CD4-positive, alpha-beta T cell (primary cell): ENCODE measurements at places on chromosomes 13 and 19. TPM values are rescaled to one million over a fixed set of nuclear protein-coding genes. Genes with fewer than 3 reads are reported as not detected.

- H3K36me3 ChIP-seq, result no peaks in the 10 kb centered on the region
- no peak for DNase-seq
- H3K4me1 ChIP-seq, result no peaks in the 10 kb centered on the region
- H3K27ac ChIP-seq, result no peak overlapping the region
Measured at GRCh38 chr13:55345224-55345623, 1795.5 kb upstream of the PRR20A start.

GRCh38 chr19:1064661-1065605 lies 2.0 kb upstream of the ARHGAP45 start:
- no peak overlapping the region for H3K4me3 ChIP-seq
- no peaks in the 10 kb centered on the region for H3K27me3 ChIP-seq
- H3K27ac ChIP-seq, result peak overlapping the region; percentile 98
- H3K36me3 ChIP-seq, result peaks cover 30% of the 10 kb centered on the region
- peaks cover 62% of the 10 kb centered on the region for H3K4me1 ChIP-seq

DNA sequence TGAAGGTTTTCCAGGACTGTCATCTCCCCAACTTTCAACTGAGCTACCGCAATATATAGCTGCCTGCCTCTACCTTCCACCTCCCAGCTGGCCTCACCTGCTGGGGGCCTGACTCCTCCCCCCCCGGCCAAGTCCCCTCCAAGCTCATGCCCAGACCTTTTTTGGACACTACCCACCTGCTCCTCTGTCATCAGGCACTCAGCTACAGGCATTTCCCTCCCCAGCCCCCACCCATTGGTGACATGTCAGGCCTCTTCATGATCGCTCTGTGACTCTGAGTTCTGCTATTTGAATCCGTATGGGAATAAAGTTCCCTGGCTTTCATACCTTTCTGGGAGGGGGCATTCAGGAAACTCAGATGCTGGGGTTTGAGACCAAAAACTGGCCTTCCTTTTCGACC lies 1.8 kb downstream of the PRKACA start:
- no peak for DNase-seq
- H3K4me3 ChIP-seq, result no peak overlapping the region
- H3K27ac ChIP-seq, result no peak overlapping the region
- no peaks in the 10 kb centered on the region for H3K27me3 ChIP-seq
- H3K36me3 ChIP-seq, result no peaks in the 10 kb centered on the region

DNA sequence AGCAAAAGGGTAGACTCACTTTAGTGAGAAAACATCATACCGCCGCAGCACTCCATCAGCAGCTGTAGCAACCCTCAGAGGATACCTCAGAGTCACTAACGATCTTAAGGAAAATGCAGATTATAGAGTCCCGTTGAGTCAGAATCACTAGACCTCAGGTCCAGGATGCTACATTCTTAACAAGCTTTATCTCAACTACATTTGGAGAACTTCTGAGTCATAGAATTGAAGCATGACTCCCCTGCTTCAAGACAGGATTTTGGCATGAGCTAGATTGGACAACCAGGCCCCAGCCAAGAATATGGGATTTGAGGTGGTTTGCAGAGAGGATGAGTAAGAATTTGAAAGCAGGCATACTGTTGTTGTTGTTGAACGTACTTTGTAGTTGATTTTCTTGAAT lies 118.9 kb upstream of the UBL3 start:
- H3K36me3 ChIP-seq, result no peaks in the 10 kb centered on the region
- H3K27ac ChIP-seq, result no peak overlapping the region
- H3K4me3 ChIP-seq, result no peak overlapping the region
- H3K27me3 ChIP-seq, result no peaks in the 10 kb centered on the region
- DNase-seq, result no peak

GRCh38 chr19:31285744-31286143 lies 63.5 kb downstream of the TSHZ3 start:
- peaks cover 3% of the 10 kb centered on the region for H3K4me1 ChIP-seq
- DNase-seq, result no peak
- no peaks in the 10 kb centered on the region for H3K36me3 ChIP-seq
- H3K4me3 ChIP-seq, result no peak overlapping the region

DNA sequence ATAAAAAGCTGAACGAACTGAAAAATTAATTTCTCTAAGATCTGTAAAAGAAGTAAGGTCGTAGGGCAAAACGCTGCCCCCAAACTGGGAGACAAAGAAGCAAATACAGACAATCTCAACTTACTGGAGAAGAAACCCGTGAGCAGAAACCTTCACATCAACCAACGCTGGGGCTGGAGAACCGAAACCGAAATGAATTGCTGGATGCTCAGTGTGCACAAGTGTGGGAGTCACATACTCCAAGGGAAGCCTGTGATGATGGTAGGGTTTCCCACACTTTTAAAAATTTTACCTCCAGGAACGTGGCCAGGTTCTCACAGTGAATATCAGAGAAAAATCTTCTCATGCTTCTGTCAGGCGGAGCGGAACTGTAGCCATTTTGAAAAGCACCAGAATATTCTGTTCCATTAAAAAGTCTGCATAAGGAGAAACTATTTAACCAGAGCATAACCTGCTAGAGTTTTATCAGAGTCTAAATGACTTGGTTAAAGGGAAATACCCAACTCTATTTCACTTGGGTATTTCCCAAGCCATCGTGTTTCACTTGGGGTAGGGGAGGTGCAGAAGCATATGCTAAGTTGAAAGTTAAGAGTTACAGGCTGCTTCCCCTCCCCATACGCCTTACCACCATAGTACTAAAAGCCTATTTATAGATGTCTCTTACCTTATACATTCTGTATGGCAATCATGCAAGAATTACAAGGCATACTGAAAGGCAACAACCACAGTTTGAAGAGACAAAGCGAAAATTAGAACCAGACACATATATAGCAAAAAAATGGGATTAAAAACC lies 110.5 kb upstream of the SLITRK1 start:
- H3K36me3 ChIP-seq, result no peaks in the 10 kb centered on the region
- no peaks in the 10 kb centered on the region for H3K27me3 ChIP-seq
- no peak for DNase-seq

GRCh38 chr13:111422348-111422747 lies 101.9 kb downstream of the TEX29 start:
- H3K36me3 ChIP-seq, result no peaks in the 10 kb centered on the region
- H3K27me3 ChIP-seq, result no peaks in the 10 kb centered on the region
- no peak overlapping the region for H3K4me3 ChIP-seq
- no peak overlapping the region for H3K27ac ChIP-seq

GRCh38 chr19:15400521-15401396 lies 18.0 kb downstream of the AKAP8L start:
- H3K4me3 ChIP-seq, result no peak overlapping the region
- no peak overlapping the region for H3K27ac ChIP-seq
- no peaks in the 10 kb centered on the region for H3K27me3 ChIP-seq
- H3K4me1 ChIP-seq, result peaks cover 3% of the 10 kb centered on the region
- peaks cover 92% of the 10 kb centered on the region for H3K36me3 ChIP-seq
- no peak for DNase-seq

GRCh38 chr13:98327371-98328270 lies 150.6 kb upstream of the RNF113B start:
- no peaks in the 10 kb centered on the region for H3K4me1 ChIP-seq
- H3K27ac ChIP-seq, result no peak overlapping the region
- no peaks in the 10 kb centered on the region for H3K36me3 ChIP-seq
- no peaks in the 10 kb centered on the region for H3K27me3 ChIP-seq
- no peak overlapping the region for H3K4me3 ChIP-seq

DNA sequence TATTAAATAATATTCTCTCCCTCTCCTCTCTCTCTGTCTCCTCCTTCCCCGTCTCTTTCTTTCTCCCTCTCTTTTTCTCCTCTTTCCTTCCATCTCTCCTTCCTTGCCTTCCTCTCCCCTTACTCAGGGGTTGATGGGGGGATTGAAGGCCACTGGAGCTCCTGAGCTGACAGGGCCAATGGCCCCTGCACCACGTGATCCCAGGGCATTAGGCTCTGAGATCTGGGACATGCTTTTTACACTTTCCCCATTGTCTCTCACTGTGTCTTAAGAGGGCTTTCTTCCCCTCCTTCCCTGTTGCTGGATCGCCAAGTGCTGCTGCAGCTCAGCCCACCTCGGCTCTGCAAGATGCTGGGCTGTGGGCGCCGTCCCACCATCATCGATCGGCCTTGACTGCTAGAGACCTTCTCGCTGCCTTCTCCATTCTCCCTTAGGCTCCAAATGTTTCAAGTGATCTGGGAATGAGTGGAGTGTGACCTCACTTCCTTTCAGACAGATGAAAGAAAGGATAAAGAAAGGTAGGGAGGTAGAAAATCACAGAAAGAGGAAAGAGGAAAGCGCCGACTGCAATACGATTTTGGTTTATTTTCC lies 42.2 kb downstream of the COL4A1 start:
- no peak overlapping the region for H3K4me3 ChIP-seq
- no peaks in the 10 kb centered on the region for H3K4me1 ChIP-seq
- no peaks in the 10 kb centered on the region for H3K36me3 ChIP-seq
- peaks cover 4% of the 10 kb centered on the region for H3K27me3 ChIP-seq

DNA sequence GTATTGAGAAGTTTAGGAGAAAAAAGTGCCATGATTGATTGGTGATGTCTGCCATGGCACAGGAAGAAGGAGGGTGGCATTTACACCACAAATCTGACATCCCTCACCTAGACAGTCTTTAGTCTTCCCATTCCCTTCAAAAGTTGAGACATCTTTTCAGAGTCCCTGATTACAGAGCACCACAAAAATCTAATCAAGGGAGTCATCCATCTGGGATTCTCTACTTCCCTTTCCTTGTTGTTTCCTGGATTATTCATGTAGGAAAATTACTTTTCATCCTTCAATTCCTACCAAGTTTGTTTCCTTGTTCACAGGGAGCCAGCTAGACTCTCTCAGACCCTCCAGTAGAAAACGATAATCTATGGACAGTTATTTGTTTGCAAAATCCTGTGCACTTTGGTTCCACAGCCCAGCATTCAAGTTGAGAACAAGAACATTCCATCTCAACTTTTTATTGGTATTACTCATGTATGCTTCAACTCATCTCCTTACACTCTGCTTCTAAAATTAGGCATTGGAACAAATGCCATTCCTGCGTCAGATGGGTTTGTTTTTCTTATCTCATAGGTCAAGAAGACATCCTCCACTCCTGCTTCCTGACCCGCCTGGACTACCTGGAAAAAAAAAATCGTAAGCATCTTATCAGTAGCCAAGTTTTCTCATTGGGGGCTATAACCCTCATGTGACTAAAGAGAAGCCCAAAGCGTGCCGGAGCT lies 259.9 kb downstream of the FOXO1 start:
- DNase-seq, result no peak
- no peaks in the 10 kb centered on the region for H3K36me3 ChIP-seq
- no peak overlapping the region for H3K4me3 ChIP-seq
- no peaks in the 10 kb centered on the region for H3K27me3 ChIP-seq

DNA sequence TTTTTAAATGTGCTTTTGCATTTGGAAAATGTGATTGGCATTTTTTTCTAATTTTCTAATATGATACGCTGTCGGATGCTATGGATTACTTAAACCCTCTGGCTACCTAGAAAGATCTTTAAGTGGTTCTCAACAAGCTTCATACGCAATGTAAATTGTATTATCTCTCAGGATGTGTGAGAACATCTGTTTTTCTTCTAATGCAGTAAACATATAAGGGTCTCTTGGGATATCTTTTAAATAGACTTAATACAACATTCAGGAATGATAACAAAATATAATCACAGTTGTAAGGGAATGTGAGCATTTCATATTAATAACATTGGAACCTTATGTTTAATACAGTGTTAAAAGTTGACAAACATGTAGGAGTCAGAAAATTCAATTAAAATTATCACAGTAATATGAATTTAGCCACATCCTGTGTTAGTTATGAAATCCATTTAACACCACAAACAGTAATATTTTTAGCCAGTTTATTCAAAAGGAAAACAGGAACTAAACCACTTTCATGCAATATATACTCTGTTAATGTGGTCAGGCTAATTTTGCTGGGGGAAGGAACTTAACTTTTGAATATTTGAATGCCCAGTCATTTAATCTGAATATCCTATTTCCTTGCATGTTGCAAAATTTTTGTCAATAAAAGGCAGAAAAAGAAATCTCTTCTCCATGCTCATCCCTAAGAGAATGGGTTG lies 15.0 kb upstream of the ALOX5AP start:
- H3K4me3 ChIP-seq, result no peak overlapping the region
- peaks cover under 1% of the 10 kb centered on the region for H3K4me1 ChIP-seq
- H3K27ac ChIP-seq, result no peak overlapping the region
- no peaks in the 10 kb centered on the region for H3K36me3 ChIP-seq
- no peaks in the 10 kb centered on the region for H3K27me3 ChIP-seq

- H3K36me3 ChIP-seq, result no peaks in the 10 kb centered on the region
- no peak overlapping the region for H3K27ac ChIP-seq
- no peak overlapping the region for H3K4me3 ChIP-seq
- DNase-seq, result no peak
Measured at GRCh38 chr13:43751624-43752023, 35.1 kb downstream of the ENOX1 start.

The FCHO1 gene
- 43.1 TPM for total RNA-seq

The PLEKHF1 gene
- 41.0 TPM for total RNA-seq

The SIGLEC5 gene
- total RNA-seq, result not detected

The ZNF285 gene
- 0.16 TPM for total RNA-seq

The NCR1 gene
- total RNA-seq, result not detected

The YJEFN3 gene
- 4.4 TPM for total RNA-seq

The RFX2 gene
- 5.5 TPM for total RNA-seq

The FOXA3 gene
- not detected for total RNA-seq
